Purkinje cell (primary cell): ENCODE measurements at places on chromosomes 1 and 21. TPM values are rescaled to one million over a fixed set of nuclear protein-coding genes. Genes with fewer than 3 reads are reported as not detected.

Gene PTAFR
- not detected in 2 replicates for polyA plus RNA-seq

Gene CLEC20A
- polyA plus RNA-seq: 0.79 TPM in 1 of 2 replicates, not detected in the other

Gene THEM5
- 0.42 TPM in 1 of 2 replicates, not detected in the other for polyA plus RNA-seq

Gene NR1I3
- 0.23 and 1.4 TPM in 2 replicates for polyA plus RNA-seq

Gene SGIP1
- polyA plus RNA-seq: 124 and 149 TPM in 2 replicates
